ENCODE measurements at places on chromosomes 12 and 14. TPM values are rescaled to one million over a fixed set of nuclear protein-coding genes. Genes with fewer than 3 reads are reported as not detected.

The STXBP6 gene
- 2.6 TPM for total RNA-seq

The E2F7 gene
- not detected for total RNA-seq

The KSR2 gene
- total RNA-seq = 0.33 TPM

The RND1 gene
- total RNA-seq = 3.3 TPM

The TAS2R13 gene
- total RNA-seq = 3.5 TPM

Measured in breast epithelium (tissue), 4 donors.